Nucleus accumbens (tissue), 56 donors: ENCODE measurements at places on chromosomes 5 and 9.

DNA sequence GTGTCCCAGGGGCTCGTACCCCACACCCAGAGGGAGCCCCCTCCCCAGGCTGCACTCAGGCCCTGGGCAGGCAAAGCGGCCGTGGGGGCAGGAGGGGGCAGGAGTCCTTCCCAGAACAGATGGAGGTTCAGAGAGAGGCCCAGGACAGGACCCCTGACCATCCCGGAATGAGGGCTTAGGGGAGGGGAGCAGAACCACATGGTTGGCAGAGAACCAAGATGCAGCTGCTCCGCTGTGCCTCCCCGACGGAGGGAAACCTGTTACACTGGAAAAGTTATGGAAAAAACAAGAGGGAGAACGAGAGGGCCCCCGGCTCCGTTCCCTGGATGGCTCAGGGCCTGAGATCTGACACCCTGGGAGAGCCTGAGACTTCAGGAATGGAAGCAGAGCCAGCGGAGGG lies 22.7 kb downstream of the SLC12A7 start:
- no peak for DNase-seq

GRCh38 chr9:116471093-116471906 lies 215.8 kb upstream of the TRIM32 start:
- no peak for DNase-seq

DNA sequence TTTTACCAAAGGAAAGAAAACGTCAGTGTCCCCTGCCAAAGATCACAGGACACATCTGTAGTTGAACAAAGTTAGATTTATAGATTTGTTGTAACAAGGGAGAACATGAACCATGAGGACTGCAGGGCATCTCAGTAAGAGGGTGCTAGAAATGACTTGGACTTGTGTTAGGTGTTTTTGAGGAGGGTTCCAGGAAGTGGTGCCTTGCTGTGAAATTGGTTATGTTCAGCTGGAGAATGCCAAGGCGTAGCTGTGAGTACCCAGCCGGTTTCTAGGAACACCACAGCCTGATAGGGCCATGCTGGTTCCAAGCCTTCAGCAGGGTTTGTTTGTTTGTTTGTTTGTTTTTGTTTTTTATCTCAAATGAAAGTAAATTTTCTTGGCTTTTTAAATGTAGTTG lies 5.3 kb downstream of the SPEF2 start:
- DNase-seq = no peak

DNA sequence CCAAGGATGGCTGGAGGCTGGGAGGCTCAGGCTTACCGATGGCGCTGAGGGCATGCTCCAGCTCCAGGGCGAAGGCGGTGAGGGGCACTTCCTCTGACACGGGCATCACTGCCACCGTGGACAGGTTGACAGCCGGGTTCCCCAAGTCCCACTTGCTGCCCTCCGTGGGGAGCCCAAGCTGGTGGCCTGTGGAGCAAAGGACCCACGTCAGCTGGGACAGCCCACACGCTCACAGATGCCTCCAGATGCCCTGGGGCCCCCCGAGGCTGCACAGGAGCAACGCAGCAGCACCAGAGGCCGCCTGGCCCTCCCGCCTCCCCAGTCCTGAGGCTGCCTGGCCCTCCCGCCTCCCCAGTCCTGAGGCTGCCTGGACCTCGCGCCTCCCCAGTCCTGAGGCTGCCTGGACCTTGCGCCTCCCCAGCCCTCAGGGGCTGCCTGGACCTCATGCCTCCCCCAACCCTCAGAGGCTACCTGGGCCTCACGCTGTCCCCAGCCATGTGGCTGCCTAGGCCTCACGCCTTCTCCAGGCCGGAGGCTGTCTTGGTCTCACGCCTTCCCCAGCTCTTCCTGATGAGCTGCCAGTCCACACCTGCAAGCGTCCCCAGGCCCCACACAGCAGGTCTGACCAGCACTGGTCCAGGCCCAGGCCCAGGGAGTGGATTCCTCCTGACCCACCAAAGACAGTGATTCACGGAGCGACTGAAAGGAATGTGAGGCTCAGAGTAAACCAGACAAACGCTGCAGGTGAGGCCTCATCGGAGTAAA lies 25.6 kb upstream of the NSMF start:
- no peak for DNase-seq

GRCh38 chr9:117869287-117869686 lies 165.1 kb downstream of the TLR4 start:
- no peak for DNase-seq

- no peak for DNase-seq
Measured at GRCh38 chr9:120398286-120398685, 181.7 kb downstream of the CDK5RAP2 start.

- DNase-seq = no peak
Measured at GRCh38 chr5:131223751-131224386, 40.0 kb upstream of the CDC42SE2 start.

- DNase-seq = no peak
Measured at GRCh38 chr5:159353661-159354252, 23.5 kb upstream of the IL12B start.

DNA sequence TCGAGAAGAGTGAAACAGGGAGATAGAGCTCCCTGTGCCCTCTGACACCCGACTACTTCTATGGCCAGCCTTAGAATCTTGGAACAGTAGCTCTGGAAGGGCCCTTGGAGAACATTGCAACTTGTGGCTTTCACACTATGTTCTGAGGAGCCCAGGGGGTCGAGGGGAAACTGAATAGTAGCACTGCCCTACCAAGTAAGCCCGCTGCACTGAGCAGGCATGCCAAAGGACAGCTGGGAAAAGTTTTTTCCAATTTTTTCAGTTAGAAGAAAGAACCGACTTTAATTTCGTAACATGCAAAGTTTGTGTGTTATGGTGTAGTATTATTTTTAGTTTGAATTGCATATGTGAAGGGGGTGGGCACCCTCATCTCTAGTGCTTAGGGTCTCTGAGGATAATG lies 10.9 kb downstream of the SMIM3 start:
- DNase-seq = no peak

- no peak for DNase-seq
Measured at GRCh38 chr5:180433032-180433422, 61.2 kb upstream of the CNOT6 start.

- DNase-seq = no peak
Measured at GRCh38 chr9:18798106-18798505, 234.9 kb downstream of the SAXO1 start.

- DNase-seq = no peak
Measured at GRCh38 chr5:73286896-73287295, 113.9 kb downstream of the TMEM174 start.

DNA sequence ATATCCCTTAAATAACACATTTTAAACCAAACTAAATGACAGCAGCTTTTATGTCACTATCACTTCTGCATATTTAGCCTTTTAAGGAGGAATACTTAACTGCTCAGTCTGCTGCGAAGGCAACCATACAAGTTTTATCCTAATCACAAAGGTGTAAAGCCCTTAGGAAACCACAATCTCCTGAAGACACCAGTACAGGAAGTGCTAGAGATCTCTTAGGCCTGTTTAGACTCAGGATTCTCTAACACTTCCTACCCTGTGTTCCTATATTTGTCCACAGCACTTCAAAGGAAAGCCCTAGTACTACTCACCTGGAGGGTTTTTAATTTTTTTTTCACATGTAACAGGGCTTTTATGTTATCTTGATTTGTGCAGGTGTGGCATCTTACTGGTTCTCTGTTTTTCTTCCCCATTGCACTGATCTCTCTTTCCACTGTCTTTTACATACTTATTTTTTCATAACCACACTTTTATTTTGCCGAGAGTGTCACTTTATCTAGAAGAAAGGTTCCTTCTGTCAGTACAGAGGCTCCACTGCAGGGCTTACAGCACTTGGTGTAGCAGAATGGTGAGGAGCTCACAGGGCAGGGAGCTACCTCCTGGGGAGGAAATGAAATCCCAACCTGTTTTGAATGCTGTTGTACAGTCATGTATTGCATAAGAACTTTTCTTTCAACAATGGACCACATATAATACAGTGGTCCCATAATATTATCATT lies 1060.6 kb upstream of the ACO1 start:
- no peak for DNase-seq

GRCh38 chr5:146069780-146070099 lies 35.6 kb downstream of the PLAC8L1 start:
- DNase-seq = no peak

GRCh38 chr9:85700330-85700729 lies 41.4 kb downstream of the AGTPBP1 start:
- DNase-seq = no peak

- DNase-seq = no peak
Measured at GRCh38 chr5:134097211-134097749, 17.2 kb upstream of the TCF7 start.

DNA sequence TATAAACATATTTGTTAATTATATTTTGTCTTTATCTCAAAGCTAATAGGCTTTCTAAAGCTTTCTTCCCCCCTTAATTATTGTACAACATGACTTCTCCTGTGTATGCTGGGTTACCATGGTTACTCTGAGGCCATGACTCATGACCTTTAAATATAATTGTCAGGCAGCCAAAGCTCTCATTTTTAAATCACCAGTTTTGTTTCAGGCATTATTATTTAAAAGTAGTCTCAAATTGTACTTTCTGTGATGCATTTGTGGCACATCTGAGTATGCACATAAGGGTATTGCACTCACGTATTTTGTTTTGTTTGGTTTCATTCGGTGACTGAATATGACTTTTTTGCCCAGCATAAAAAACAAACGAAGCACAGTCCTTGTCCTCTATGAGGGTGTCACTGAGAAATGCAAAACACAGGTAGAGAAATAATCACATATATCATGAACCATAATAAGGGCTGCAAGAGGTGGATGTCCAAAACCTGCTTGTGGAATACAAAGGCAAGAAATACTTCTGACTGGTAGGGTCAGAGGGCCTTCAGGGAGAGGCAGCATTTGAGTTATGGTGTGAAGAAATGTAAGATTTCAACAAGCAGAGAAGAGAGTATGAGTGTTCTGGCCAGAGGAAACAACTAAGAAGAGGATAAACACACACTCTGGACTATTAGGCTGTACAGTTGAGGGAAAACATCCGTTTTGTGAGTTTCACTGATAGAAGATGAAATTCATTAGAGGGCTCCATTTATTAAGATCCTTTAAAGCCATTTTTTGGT lies 2.1 kb downstream of the CCDC192 start:
- DNase-seq = no peak

DNA sequence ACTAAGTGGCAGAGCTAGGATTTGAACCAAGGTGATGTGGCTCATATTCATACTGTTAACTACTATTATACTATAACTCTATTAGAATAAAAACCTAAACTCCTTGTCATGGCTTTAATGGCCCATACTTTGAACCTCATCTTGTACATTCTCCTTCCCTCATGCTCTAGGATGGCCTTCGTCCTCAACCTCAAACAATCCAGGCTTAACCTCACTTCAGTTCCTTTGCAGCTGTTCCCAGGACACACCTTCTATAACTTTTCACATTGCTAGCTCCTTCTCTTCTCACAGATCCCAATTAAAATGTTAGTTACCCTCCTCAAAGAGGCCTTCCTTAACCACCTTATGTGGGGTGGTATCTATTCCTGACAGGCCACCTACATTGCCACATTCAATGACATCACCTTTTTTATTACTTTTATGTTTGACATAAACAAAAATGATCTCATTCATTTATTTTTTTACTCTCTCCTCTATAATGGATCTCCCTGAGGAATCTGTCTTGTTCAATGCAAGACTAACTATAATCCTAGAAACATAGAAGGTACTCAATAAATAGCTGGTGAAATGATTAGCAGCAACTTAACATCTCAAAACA lies 53.7 kb downstream of the CEP120 start:
- no peak for DNase-seq

GRCh38 chr9:32524892-32525708 lies 896 bp downstream of the RIGI start:
- DNase-seq = no peak

DNA sequence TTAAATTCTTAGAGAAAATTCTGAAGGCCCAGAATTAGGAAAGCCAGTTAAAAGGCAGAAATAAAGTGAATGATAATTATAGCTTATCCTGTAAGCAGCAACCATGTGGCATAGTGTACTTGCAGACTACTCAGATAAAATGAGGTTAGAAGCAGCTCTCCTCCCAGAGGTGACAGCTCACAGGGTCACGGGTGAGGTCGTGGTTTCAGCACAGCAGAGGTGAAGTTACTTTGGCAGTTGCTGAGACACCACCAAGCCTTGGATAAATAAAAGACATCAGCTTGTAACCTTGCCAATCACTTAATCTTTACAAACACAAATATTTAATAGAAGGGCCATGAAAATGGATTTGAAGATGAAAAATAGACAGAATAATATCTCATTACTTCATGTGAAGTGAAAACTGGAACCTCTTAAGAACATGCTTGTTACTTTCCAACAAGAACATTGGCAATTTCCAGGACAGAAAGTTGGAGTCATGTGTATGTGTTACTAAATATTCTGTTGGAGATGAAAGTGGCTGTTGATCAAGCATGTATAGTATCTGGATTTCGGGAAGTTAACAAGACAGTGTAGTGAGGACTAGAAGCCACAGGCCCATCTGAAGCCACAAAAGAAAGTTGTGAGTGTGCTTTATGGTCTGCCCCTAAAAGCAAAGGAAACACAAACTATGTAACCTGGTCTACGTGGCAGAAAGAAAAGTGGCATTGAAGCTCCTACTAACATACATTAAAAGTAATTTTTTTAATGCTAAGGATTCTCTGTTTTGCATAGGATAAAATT lies 134.4 kb downstream of the ERCC6L2 start:
- DNase-seq = no peak

DNA sequence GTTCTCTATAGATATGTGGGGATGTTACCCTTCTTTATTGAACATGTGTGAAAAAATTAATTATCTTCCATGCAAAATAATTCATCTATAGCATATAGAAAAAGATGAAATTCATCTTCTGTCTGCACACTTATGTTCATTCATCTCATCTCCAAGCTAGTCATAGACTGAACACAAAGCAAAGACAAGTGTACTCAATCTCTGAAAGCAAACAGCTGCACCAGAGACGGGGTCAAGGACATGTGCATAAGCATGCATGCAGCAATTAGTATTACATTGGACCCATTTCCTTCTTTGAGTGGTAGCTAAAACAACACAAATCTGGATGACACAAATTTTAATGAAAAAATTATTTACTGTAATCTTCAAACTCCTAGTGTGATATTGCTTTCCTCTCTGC lies 547.0 kb upstream of the COX7C start:
- DNase-seq = no peak

- no peak for DNase-seq
Measured at GRCh38 chr9:131590449-131590848, 45.1 kb downstream of the PRRT1B start.

DNA sequence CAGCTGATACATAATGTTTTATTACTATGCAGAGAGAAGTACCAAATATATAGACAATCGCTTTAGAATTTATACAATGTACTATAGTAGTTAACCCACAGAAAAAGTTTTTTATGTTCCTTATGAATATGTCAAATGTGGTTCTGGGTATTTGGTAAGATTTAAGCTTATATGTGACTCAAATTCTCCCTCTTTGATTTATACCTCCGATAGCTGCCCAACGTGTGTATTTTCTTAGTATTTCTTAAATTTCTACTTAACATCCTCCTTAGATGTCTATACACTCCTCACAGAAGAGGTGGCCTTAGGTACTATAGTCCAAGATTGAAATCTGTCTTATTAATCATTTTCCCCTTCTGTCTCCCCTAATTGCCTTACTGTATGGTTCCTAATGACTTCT lies 138.6 kb upstream of the TNFAIP8 start:
- no peak for DNase-seq

- DNase-seq = no peak
Measured at GRCh38 chr5:51567636-51568035, 184.4 kb downstream of the ISL1 start.
